ENCODE measurements at places on chromosomes 3 and 15.
A peak's percentile ranks its signal among the peaks of the same experiment; 100 is the strongest.

DNA sequence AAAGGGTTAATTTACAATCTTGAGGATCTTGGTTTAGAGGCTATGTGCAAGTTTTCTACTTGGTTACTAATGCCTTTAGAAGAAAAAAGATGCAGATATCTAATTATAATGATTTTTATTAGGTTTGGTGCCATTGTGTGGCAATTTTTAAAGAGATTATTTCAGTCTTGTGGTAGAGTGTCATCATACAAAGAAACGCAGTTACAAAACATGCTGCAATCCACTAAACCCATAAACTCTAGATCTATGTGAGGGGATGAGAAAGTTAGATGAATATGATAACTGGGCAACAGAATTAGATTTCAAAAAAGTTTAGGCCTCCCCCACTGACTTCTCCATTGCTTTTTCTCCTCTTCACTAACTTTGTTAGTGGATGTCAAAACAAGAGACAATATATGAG is 106.0 kb downstream of the ARPP21 start:
- DNase-seq, result no peak

GRCh38 chr3:45455040-45455439 is 66.7 kb downstream of the LARS2 start:
- no peak for DNase-seq

DNA sequence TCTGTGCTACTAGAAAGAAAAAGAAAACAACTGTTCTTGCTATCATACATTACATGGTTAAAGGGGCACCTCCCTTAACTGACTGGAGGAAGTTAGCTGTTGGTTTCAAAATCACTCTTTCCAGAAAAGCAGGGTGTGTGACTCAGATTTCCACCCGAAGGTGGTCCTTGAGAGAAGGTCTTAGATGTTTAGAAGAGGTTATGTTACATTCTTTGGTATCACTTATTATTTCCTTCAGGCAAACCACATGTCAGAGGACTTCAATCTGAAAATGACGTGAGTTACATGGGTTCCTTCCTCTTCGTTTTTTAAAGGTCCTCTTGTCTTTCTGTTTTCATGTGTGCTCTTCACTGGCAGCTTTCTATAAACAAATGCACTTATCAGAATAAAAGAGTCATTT is 307.9 kb upstream of the CBLB start:
- peak; percentile 24 for DNase-seq

GRCh38 chr3:10857235-10857634 is 41.2 kb downstream of the SLC6A11 start:
- DNase-seq, result no peak

DNA sequence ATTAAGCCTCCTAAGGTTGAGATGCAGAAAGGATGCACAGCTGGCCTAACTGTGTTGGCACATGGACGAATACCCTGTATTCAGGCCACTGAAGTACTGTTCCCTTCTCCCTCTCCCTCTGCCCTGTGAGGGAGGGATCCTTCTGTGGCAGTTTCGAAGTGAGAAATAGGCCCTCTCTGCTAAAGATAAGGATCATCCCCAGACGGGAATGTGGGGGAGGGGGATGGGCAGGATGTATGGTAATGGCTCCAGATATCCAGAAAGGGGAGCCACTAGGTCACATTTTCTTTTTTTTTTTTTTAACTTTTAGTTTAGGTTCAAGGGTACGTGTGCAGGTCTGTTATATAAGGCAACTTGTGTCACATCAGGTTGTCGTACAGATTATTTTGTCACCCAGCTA is 463.1 kb downstream of the TBL1XR1 start:
- DNase-seq, result no peak

DNA sequence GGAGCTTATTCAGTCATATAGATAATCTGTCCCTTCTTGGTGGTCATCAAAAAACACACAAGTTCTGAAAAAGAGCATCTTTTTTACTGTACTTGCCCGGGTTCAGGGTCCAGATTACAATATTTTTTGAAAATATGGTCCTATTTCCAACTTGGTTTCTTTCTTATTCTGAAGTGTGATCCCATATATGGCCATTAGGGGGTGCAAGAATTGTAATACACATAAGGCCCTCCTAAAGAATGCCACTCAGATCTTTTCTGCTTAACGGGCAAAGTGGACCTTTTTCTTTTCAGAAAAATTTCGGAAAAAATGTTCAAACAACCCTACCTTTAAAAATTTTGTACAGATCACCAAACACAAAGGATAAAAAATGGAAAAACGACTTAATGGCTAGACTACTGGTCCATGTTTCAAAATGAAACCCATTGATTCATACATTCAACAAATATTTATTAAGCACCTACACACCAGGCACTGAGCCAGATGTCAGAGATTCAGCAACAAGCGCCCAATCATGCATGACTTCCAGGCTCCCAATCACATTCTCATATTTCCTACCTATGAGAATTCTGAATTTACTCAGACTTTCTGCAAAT is 102.0 kb upstream of the MYRIP start:
- no peak for DNase-seq

- no peak for DNase-seq
These were observed 46.2 kb downstream of the C3orf38 start for GRCh38 chr3:88195951-88196434.

DNA sequence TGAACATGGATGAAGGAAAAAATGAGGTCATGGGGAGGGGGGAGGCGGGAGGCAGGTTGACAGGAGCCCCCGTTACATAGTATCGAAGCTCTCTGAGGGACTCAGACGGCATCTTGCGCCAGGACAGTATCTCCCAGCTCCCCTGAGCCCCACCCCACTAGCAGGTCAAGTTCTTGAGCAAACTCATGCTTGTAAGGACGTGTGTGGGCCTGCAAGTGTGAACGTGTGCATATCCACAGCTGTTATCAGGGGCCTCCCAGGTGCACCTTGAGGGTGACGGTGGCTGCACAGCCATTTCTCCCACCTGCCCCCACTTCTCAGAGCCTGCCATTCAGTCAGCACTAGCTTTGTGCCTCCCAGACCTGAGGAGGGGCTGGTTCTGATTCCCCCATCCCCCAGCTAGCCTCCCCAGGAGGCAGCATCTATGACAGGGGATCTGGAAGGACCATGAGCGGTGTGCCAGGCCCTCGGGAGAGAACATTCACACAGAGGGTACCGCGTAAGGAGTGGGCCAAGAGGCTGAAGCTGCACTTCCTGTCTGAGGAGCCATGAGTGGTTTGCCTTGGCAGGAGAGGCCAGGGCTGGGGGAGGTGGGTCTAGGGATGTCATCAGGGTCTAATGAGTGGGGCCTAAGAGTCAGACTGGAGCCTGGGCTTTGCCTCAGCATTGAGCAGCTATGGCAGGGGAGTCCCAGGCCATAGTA is 2.9 kb downstream of the SEMA3F start:
- DNase-seq, result peak; percentile 47

- DNase-seq, result no peak
These were observed 122.8 kb downstream of the CACNA1D start for GRCh38 chr3:53616971-53617892.

DNA sequence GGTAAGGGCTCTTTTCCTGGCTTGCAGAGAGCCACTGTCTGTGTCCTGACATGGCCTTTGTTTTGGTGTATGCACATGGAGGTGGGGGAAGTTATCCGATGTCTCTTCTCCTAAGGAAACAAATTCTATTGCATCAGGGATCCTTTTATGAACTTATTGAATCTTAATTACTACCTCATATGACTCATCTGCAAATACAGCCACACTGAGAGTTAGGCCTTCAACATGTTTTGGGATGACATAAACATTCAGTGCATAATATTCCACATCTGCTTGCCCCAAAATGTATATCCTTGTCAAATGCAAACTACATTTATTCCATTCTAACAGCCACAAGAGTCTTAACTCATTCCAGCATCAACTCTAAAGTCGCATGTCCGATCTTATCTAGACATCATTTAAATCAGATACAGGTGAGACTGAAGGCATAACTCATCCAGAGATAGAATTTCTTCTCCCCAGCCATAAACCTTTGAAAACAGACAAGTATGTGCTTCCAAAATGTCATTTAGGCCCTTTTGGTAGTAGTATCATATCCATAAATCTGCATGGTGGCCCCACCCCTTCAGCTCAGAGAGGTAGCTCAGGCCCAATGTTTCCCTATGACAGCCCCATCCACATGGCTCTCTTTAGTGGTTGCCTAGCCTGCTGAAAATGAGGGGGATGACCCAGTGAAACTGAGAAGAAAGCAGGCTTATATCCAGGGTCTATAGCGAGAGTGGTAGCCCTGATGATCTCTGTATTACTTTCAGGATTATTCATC is 289.5 kb upstream of the ALCAM start:
- no peak for DNase-seq

DNA sequence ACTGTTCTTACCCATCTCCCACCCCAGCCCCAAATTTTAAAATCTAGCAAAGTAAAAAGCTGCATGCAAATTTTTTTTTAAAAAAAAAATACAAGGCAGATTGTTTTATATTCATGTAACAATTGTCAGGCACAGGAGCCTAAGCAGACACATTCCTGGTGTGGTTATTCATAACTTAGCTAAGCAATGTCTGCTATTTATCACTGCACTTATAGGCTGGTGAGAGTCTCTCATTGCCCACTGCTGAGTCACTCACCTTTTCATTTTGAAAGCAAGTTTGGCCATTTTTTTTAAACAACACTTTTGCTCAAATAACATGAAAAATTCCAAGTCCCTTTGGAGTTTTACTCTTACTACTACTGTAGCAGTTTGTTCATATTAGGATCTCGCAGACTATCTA is 413.9 kb downstream of the RBMS3 start:
- no peak for DNase-seq

DNA sequence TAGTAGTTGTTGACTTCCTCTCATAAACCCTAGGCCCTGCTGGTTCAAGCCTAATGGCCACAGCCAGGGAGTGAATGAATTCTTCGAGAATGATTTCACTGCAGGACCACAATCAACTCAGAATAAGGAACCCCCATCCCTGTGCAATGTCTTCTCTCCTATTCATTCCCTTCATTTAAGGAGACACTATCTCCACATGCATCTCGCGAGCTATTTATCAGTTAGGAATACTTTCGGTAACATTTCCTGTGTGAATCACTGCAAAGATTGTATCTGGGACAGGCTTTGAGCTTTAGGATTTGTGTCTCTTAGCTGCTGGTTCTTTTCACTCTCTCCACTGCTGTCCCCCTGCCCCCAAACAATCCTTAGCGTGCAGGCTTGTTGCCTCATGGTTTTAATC is 94.4 kb downstream of the MYLK start:
- no peak for DNase-seq

DNA sequence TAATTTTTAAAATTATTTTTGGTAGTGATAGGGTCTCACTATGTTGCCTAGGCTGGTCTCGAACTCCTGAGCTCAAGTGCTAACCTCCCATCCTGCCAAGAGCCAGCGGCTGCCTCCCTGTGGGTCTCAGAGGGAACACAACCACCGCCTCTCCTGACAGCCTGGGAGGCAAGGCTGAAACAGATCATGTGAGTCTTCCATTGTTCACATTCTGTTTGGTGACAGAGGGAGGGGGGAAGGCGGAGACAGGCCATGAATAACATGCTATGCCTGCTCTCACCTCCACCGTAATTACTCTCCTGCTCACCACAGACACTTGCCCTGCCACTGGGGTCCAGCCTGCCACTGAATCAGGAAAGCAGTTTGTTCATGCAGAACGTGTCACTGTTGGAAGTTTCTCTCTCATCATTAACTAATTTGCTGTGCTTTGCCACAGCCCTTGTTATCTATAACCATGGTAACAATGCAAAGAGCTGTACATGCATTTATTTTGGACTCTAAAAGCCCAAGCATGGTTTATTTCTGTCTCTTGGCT is 78.4 kb upstream of the RASGRF1 start:
- no peak for DNase-seq

DNA sequence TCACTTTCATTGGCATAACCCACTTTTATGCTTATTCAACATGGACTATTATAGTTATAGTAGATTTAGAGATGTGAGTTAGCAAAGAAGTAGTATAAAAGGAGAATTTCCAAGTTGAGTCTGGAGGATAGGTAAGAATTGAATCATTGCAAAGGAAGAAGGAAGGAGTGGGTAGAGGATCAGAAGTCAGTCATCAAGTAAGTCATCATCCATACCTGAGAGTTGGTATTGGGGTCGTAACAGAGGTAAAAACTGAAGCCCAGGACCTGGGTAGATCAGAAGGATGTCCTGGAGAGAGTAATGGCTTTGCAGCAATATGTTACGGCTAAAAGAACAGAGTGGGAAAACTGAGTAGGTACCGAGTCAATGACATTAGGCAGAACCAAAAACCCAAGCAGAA is 265.7 kb downstream of the SUCLG2 start:
- DNase-seq, result no peak

DNA sequence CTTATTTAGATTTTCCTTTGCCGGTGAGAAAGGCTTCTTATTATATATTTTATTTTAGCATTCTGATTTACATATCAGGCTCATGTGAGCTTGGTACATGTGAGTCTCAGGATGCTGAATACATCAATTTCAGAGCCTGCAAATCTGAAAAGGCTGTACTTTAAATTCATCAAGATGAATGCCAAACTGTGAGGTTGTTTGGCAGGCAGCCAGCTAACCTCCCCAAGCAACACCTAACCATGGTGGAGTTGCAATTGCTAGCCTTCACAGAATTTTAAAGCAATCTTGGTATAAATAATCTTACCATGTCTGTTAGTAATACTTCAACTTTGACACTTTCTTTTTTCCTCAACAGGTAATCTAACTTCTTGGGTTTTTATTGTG is 252.5 kb downstream of the CDIN1 start:
- no peak for DNase-seq

GRCh38 chr3:13851997-13852637 is 27.8 kb downstream of the WNT7A start:
- DNase-seq, result no peak

Data from thymus (tissue), 14 donors.